Forelimb muscle (tissue), 1 donor: ENCODE measurements at places on chromosomes 2 and 18. TPM values are rescaled to one million over a fixed set of nuclear protein-coding genes. Genes with fewer than 3 reads are reported as not detected.

GRCh38 chr2:18993756-18994338 lies 364.6 kb downstream of the OSR1 start:
- DNase-seq, result no peak

The CCDC141 gene
- 79.4 TPM for polyA plus RNA-seq

GRCh38 chr2:11811036-11811654 lies 64.7 kb downstream of the LPIN1 start:
- no peak for DNase-seq

GRCh38 chr2:54757500-54757899 lies 34.0 kb downstream of the EML6 start:
- DNase-seq, result no peak

GRCh38 chr2:241770185-241770935 lies 6.3 kb upstream of the GAL3ST2 start:
- no peak for DNase-seq

DNA sequence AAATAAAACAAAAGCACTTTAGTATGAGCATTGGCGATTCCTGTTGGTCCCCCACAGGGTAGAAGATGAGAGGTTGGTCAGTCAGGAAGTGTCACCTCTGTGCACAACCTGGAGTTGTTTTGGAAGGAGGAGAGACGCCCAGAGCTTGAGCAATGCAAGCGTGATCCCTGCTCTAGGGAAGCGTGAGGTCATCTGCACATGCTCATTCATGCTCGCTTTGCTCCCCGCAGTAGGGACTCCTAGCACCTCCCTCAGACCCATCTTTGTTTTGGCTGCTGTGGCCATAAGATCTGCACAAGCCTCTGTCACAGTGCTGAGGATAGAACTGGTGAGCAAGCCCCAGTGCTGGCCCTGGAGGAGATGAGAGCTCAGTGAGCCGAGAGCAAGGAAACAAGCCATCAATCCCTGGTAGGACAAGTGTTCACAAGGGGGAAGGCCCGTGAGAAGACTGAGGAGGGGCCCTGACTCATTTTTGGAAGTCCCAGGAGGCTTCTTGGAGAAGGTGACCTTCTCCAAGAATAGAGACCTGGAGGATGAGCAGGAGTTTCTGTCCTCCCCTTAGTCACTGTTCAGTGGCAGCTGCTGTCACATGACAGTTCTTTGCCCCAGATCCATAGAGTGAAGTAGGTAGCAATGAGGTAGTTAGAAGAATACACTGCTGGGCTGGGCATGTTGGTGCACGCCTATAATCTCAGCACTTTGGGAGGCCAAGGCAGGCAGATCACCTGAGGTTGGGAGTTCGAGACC lies 13.3 kb upstream of the ATP8B1 start:
- DNase-seq, result no peak

- DNase-seq, result no peak
Observed at GRCh38 chr2:241091734-241092445, 10.2 kb downstream of the MTERF4 start.

GRCh38 chr18:36419188-36419899 lies 121.8 kb downstream of the FHOD3 start:
- DNase-seq, result no peak

DNA sequence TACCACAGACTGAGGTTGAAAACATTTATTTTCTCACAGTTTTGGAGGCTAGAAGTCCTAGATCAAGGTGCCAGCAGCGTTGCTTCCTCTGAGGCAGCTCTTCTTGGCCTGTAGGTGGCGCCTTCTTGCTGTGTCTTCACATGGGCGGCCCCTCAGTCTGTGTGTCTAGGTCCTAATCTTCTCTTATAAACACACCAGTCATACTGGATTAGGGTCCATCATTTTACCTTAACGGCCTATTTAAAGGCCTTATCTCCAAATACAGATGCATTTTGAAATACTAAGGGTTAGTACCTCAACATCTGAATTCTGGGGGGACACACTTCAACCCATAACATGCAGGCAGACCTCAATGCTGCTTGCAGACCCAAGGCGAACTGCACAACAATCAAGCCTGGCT lies 4.4 kb upstream of the RMC1 start:
- no peak for DNase-seq

The SCYGR7 gene
- not detected for polyA plus RNA-seq

DNA sequence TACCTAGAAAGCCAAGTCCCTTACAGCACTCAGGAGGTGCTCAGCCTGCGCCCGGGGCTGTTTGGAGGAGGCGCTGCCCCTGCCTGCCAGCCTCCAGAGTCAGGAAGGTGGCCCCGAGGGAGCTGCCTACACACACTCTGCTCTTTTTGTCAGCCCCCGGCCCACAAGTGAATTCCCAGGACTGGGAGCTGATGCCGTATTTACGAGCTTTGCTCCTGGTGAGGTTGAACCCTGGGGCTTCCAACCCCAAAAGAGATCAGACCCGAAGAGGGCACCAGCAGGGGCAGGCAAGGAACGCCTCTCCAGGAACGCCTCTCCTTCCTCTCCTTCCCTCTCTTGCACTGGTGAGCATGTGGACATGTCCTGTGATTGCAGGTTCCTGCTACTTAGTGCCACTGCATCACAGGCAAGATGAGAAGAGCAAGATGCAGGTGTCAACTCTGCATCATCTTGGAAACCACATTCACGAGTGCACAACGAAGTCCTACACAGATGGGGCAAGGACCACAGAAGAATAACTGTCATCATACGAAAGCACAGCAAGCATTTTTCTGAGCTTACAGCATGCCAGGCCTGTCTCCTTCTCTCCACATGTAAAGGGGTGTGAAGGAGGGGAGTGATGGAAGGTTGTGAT lies 126.7 kb downstream of the NDUFA10 start:
- DNase-seq, result no peak

- no peak for DNase-seq
Observed at GRCh38 chr2:177053038-177053437, 159.6 kb upstream of the HNRNPA3 start.

DNA sequence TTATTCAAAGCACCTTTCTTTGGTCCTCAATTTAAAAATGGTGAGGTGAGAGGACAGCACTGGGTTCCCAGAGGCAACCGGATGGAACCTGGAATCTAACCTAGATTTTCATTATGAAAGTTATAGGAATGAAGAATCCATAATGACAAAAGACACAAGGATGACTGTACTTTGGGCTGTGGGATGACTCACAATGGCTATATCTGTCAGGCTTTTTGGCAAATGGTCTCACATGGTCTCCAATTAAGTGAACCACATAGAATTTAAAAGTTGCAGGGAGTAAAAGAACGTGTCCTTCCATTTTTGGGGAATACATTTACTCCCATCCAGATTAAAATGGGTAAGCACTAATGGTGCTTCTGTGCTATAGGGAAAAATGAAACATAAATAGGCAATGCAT lies 31.8 kb upstream of the LYPD1 start:
- DNase-seq, result no peak

DNA sequence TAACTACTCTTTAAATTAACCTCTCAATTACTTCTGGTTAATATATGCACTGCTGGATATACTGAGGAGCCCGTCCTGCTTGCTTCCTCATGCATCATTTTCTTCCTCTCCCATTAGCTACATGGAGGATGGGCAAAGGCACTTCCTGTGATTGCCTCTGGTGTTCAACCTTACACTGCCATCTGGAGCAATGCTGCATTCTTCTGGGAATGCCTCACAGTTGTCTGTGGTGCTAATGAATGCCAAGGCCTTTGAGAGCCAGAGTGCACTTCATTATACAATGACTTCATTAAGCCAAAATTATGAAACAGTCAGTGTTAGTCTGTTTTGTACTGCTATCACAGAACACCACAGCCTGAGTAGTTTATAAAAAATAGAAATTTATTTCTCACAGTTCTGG lies 134.8 kb upstream of the DOCK10 start:
- DNase-seq, result no peak

The DCC gene
- polyA plus RNA-seq, result 0.09 TPM

DNA sequence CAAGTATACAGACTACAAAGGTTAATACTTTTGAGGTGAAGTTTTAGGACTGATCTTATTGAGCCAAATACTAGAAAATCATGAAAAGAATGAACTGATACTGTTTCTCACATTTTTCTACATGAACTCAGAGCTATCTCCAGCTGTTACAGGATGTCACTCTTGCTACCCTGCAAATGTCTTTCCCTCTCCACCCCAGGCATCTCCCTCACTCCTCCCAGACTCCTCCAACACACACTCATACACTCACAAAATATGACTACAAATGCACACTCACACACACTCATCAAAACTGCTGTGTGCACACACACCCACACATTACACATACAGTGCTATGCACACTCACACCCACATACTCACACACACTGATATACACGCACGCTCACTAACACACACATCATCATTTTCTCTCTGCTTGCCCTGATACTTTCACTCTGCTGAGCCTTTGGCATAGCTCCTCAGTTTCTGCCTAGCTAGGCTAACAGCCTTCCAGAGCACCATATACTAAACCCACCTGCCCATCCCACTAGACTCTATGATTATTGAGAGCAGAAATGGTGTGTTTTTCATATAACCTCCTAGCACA lies 273.3 kb downstream of the CD226 start:
- DNase-seq, result no peak

- DNase-seq, result no peak
Observed at GRCh38 chr18:70249118-70249517, 39.7 kb upstream of the SOCS6 start.

DNA sequence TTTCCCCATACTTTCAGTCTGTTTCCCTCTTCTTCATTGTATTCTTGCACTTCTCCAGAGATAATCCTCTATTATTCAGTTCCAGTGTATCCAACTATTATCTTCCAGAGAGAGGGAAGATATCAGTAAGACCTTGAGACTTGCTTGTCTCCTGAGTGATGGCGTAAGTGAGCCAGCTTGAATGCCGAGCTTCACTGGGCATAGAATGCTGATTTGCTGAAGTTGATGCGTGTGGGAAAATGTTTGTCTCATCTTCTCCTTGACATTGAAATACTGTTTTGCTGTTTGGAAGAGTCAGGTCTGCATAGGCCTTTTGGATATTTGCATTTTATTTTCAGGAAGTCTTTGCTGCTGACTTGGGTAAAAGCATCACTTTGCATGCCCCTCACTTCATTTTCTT lies 41.1 kb upstream of the MGAT5 start:
- DNase-seq, result no peak

GRCh38 chr18:47417807-47418206 lies 166.3 kb upstream of the SKOR2 start:
- no peak for DNase-seq

DNA sequence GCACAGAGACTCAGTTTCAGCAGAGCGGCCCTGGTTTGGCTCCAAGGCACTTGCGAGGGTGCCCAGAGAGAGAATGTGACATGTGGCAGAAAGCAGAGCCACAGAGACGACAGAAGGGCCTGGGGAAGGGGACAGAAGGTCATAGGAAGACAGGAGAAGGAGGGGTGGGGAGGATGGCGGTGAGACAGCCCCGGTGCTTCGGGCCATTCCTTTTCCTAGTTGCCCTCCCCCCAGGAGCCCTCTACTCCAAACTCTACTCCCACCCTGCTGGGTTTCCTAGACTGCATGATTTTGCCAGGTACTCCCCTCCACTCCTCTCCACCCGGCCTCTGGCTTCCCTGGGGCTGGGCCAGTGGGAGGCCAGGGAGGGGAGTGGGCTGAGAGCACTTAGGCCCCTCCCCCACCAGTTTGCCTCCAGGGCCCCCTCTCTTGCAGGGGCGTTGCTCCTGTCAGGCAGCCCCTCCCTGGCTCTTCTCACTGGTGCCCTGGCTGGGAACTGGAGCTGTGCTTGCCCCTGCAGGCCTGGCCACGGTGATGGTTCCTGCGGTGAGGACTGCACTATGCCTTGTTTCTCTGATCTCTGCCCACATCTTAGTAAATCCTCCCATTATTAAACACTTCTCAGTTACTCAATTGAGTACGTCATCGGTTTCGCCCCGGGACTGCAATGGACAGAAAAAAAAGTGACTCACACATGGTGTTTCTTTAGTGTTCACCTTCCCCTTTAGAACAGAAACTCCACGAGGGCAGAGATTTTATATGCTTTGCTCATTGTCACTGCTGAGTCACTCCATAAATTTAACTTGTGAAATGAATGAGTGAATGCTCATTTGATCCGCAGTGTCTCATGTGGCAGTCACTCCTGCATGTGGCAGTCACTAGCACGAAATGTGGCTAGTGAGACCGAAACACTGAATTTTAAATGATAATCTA lies 58.7 kb upstream of the SP3 start:
- DNase-seq, result no peak

DNA sequence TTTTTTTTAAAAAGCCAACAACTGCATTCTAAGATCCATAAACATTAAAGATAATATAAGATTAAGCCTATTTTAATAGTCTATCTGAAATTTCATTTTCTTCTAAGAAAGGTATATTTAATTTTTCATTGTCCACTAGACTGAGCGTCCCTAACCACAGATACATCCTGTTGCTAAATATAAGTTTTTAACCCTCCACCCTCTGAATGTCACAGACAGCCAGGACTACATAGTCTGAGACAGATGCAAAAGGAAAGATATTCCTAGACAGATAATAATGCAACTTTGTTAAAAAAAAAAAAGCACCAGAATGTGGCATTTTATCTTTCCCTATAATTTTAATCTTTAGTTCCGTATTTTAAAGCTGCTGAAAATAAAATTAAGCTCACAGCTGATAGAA lies 114.6 kb downstream of the ZEB2 start:
- no peak for DNase-seq

GRCh38 chr2:109173311-109174171 lies 44.5 kb downstream of the SH3RF3 start:
- no peak for DNase-seq

GRCh38 chr2:7044253-7045250 lies 127.3 kb downstream of the RNF144A start:
- DNase-seq, result no peak

The B3GNT7 gene
- polyA plus RNA-seq, result 0.48 TPM

GRCh38 chr2:239496700-239497099 lies 95.9 kb upstream of the HDAC4 start:
- DNase-seq, result no peak

GRCh38 chr2:61255580-61256437 lies 93.8 kb downstream of the C2orf74 start:
- DNase-seq, result no peak
